CD8-positive, alpha-beta memory T cell (primary cell): ENCODE measurements at places on chromosomes 3 and 15. TPM values are rescaled to one million over a fixed set of nuclear protein-coding genes. Genes with fewer than 3 reads are reported as not detected.

- no peak for DNase-seq
These were observed 39.7 kb upstream of the GLCE start for GRCh38 chr15:69120732-69121131.

Gene CFAP100
- total RNA-seq, result not detected

GRCh38 chr3:141234283-141234682 is 2.7 kb downstream of the PXYLP1 start:
- DNase-seq, result no peak

Gene OSTN
- total RNA-seq, result not detected

Gene GPR156
- not detected for total RNA-seq

- DNase-seq, result no peak
These were observed 30.2 kb downstream of the DAG1 start for GRCh38 chr3:49500205-49500731.

DNA sequence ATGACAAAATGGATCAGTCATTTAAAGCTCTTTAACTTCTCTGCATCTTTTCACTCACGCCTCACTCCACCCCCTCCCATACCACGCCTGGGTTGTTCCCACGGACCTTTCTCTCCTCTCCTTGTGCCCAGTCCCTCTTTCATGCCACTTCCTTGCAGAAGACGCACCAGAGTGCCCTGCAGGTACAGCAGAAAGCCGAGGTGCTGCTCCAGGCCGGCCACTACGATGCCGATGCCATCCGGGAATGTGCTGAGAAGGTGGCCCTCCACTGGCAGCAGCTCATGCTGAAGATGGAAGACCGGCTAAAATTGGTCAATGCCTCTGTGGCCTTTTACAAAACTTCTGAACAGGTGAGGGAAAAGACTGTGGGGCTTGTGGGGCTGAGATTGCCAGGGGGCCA is 296.1 kb upstream of the UMPS start:
- DNase-seq, result no peak

Gene TUSC7
- not detected for total RNA-seq

DNA sequence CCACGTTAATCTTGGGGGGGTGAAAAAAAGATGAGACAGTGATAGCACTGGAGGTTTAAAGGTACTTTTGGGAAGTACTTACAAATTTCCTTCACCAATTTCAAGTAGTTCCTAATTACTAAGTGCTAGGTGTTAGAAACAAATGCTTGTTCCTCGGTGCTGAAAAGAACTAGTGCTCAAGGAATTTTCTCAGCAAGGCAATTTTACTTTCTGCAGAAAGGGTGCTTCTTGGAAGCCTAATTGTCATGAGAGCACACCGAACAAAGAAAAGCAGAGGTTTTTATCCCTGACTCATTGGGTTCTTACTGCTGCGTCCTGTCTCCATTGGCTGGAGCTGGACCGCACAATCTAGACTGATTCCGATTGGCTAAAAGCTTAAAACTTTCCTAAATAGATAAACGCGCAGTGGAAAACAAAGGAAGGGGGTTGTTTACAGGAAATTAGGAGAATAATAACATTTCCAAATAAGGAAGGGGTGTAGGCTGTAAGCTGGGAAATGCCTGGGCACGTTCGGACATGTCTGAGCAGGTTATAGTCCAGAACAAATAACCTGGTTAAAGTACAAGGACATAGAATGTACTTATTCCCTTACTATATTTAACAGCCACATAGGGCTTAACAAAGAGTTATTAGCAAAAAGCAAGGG is 49.6 kb downstream of the CHD2 start:
- no peak for DNase-seq

DNA sequence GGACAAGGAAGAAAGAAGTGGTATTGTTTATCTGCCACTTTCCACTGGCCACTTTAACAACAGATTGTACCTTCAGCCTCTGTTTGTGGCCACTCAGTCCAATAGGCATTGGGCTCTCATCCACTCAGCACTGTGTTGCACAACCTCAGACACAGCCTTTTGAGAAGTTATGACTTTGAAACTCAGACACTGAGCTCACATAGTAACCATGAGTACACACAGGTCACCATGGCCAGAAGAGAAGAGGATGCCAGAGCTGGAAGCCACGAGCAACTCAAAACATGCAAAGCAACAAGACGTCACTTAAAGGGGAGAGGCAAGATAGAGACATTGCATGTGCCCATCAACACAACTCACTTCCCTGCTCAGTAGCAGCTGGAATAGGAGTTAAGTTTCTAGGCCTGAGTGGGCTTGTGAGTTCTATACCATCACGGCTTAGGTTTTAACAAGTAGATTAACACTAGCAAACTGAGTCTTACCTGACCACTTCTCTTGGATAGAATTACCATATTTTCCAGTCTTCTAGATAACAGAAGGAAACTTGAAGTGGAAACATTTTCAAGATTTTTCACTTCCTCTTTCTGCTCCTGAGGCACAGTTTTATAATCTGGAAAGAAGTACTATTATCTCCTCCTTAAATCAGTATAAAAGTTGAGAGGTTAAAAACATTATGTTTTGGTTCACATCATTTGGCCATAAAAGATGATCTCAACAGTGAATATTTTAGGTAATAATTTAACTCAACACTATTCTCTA is 103.5 kb downstream of the IMPG2 start:
- no peak for DNase-seq

Gene PCOLCE2
- total RNA-seq, result not detected

- DNase-seq, result no peak
These were observed 23.3 kb downstream of the AQP9 start for GRCh38 chr15:58161436-58161930.

GRCh38 chr15:53354874-53355273 is 404.6 kb downstream of the WDR72 start:
- no peak for DNase-seq

DNA sequence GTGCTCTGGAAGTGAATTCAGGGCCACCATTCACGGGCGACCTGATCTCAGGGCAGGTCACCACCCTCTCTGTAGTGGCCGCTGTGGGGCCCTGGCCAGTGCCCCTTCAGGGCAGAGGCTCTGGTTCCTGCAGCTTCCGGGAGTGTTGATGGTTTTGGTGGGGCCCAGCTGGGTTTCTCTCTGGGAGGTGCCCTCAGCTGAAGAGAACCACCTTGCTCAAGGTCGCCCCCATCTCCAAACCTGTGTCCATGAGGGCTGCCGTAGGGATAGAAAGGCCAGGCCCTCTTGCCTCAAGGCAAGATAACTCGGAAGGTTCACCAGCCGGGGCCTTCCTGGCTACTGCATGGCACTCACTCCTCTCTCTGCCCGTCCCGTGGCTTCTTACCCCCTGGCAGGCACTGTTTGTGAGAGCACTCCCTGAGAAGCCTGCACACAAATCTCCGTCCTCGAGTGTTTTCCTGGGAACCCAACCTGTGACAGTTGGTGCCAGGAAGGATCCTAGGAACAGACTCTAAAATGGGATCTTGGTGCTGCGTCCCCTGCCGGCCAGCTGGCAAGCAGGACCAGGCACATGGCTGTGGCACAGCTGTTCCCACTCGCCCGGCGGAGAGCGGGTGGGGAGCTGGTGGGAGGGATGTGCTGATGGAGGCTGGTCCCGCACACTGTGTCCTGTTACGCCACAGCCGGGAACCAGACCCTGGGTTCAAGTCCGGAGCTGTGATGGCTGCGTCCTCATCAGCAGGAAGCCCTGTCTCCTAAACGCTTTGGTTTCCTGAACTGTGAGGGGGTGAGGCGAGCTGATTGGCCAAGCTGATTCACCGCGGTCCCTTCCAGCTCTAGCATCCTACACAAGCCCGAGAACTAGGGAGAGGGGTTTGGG is 23.2 kb upstream of the PIGZ start:
- no peak for DNase-seq

Gene NMNAT3
- total RNA-seq, result 2.1 TPM

DNA sequence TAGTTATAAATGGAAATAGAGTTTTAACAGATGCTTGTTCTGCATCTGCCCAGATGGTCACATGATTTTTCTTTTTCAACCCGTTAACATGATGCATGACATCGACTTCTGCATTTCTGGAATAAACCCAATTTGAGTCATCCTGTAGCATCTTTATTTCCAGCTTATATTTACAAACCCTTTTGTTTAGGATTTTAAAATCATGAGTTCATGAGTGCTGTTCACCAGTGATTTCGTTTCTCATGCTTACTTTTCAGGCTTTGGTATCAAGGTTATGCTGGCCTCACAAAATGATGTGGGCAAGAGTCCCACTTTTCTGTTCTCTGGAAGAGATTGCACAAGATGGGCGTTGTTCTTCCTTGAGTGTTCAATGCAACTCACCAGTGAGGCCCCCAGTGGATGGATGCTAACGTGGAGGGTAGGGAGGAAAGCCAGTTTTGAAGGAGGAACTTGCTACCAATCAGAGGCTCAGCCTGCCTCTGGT is 5.2 kb downstream of the HRH1 start:
- no peak for DNase-seq

Gene ASB14
- total RNA-seq, result not detected

Gene TMIE
- total RNA-seq, result 0.16 TPM

- no peak for DNase-seq
These were observed 2.9 kb downstream of the IFT57 start for GRCh38 chr3:108219336-108219735.

Gene C2CD4B
- 0.13 TPM for total RNA-seq

DNA sequence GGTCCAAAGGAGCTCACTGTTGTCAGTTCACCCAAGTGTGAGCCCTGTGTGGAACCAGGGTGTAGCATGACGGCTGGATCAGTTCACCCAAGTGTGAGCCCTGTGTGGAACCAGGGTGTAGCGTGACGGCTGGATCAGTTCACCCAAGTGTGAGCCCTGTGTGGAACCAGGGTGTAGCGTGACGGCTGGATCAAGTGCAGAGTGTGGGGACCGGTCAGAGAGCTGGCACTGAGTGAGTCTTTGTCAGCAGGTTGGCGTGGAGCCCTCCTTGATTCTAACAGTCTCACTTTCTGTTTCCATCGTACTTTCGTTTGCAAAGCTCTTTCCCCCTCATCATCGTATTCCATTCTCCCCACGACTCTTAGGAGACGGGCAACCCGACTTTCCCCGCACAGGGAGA is 57.9 kb upstream of the DLG1 start:
- DNase-seq, result no peak

Gene CNOT10
- 54.9 TPM for total RNA-seq

DNA sequence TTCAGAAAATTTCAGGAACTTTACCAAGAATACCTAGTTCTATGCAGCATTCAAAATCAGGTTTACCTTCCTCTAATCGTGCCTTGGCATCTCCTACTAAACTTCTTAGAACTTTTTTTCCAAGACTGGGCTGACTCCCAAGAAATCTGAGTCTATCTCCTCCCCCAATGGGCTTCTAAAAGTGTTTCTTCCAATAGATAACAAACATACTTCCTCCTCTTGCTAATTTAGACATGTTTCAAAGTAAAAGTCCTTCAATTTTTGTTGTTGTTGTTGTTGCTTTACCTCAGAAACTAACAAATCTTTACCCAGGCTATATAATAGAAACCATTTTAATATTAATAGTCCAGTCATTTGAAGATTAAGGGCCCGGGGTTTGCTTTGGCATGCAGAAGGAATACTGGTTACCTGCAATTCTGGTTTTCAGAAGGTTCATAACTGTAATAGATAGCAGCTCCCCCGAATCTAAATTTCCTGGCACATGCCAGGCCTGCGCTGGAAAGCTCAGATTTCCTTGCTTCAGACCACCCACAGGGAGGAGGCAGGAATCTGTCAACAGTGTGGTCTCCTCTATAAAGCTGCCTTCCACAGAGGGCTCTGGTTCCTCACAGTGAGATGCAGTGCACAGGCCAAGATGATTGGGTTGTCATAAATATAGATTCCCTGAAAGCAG is 188.7 kb downstream of the THRB start:
- no peak for DNase-seq

- no peak for DNase-seq
These were observed 57.1 kb downstream of the BDH1 start for GRCh38 chr3:197498499-197499241.

DNA sequence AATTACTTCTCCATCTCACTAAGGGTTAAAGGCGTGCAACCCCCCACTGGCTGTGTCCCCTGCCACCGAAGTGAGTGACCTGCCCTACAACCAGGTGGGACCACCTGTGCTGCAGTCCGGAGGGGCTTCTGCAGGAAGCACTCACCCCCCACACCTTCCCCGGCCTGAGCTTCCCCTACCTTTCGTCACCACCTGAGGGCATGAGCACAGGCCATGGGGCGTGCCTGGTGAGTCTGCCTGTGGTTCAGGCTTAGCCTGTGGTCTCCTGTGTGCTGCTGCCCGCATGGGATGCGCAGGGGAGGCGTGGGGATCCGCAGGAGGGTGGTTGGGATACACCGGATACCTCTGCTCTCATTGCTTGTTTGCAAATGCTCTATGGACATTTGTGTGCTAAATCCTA is 46.0 kb downstream of the KLHL25 start:
- DNase-seq, result no peak

GRCh38 chr3:9293076-9293475 is 43.6 kb upstream of the SRGAP3 start:
- DNase-seq, result no peak

GRCh38 chr15:65819563-65819960 is 27.5 kb upstream of the DENND4A start:
- no peak for DNase-seq

- no peak for DNase-seq
These were observed 95.9 kb upstream of the RNF7 start for GRCh38 chr3:141642215-141642614.
